NCI-H146 (cell line): ENCODE measurements at places on chromosomes 12 and 14.
A peak's percentile ranks its signal among the peaks of the same experiment; 100 is the strongest.

- no peak for DNase-seq
Measured at GRCh38 chr14:100890061-100890850, 13.3 kb downstream of the RTL1 start.

DNA sequence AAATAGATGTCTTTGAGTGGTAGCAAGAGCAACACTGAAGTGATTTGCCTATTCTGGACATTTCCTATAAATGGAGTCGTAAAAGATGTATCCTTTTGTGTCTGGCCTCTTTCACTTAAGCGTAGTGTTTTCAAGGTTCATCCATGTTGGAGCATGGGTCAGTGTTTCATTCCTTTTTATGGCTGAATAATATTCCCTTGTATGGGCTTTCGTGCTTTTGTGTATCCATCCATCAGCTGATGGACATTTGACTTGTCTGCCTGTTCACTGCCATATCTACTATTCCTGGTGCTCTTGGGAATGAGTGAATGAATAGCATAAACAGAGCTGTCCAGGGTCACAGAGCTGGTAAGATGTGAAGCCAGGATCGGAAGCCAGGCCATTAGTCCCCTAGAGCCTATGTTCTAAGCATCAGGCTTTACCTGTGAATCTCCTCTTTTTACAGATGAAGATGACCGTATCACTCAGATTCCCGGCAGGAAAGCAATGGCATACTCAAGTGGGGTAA lies 1.8 kb upstream of the P2RX7 start:
- DNase-seq = no peak

GRCh38 chr14:46404865-46405811 lies 246.4 kb downstream of the RPL10L start:
- no peak for DNase-seq

- DNase-seq = no peak
Measured at GRCh38 chr12:102629262-102629888, 149.0 kb upstream of the IGF1 start.

DNA sequence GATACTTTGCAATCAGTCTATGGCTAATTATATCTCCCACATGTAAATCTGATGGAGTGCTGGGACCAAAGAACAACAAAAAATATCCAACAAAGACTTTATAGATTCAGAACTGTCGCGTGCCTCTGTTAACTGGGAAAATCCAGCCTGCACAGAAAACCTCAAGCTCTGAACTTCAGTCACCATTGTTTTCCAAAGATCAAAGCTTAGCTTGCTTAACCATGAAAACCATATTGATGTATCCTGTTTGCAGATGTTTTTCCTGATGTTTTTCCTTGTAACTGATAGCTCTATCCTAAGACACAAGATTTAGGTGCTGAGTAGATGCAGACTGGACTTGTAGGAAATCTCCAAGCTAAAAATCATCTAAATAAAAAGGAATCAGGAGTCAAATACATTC lies 163.7 kb downstream of the GXYLT1 start:
- no peak for DNase-seq

GRCh38 chr12:124548854-124549378 lies 18.5 kb downstream of the NCOR2 start:
- no peak for DNase-seq

GRCh38 chr14:64628940-64629408 lies 75.2 kb upstream of the PLEKHG3 start:
- no peak for DNase-seq

- DNase-seq = no peak
Measured at GRCh38 chr14:30876692-30877091, 2.3 kb downstream of the COCH start.

DNA sequence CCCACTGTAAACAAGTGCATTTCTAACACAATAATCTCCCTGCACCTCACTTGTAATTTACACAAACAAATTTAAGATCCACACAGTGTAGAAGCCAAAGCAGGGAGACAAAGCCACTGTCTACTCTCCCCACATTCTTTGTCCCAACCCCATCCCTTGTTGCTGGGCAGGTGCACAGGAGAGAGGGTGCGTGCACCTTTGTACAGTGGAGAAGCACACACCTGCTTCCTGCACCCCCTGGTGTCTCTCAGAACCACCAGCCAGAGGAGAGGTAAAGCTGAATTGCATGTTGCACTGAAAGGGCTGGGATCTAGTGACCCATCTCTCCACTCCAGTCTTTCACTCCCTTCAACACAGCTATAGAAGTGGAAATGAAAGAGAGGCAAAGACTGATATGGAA lies 51.4 kb upstream of the IFNG-AS1 start:
- DNase-seq = peak; percentile 76

GRCh38 chr14:32468955-32469354 lies 139.9 kb downstream of the AKAP6 start:
- no peak for DNase-seq

- no peak for DNase-seq
Measured at GRCh38 chr14:71687166-71687831, 244.9 kb upstream of the RGS6 start.

- DNase-seq = no peak
Measured at GRCh38 chr12:132451172-132451835, 38.6 kb upstream of the FBRSL1 start.

GRCh38 chr14:33946679-33947476 lies 4.0 kb downstream of the EGLN3 start:
- no peak for DNase-seq

DNA sequence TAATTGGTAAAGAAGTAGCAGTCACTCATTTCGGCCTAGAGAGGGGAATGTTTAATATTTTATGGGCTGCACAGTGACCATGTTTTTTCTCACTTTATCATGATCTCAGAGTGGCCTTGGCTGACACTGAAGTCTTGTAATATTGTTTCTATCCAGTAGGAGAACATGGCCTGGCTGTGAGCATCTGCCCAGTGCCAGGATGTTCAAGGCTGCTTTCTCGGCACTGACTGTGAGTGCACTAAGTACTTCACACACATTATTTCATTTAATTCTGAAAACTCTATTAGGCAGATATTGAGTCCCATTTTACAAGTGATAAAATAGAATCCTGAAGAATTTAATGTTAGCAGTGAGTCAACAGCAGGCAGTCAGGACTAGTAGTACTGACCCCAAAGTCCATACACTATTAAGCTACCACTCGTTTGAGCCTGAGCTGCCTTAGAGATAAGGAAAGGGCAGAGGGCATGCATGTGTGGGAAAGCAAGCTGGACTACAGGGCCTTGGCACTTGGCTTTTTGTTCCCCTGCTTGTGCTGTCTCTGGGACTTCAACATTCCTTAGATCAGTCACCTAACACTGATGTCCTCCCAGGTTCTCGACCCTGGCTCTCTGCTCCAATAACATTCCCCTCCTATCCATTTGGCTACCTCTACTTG lies 42.2 kb upstream of the APPL2 start:
- peak; percentile 8 for DNase-seq

- DNase-seq = no peak
Measured at GRCh38 chr14:68967459-68967940, 11.6 kb downstream of the ACTN1 start.

DNA sequence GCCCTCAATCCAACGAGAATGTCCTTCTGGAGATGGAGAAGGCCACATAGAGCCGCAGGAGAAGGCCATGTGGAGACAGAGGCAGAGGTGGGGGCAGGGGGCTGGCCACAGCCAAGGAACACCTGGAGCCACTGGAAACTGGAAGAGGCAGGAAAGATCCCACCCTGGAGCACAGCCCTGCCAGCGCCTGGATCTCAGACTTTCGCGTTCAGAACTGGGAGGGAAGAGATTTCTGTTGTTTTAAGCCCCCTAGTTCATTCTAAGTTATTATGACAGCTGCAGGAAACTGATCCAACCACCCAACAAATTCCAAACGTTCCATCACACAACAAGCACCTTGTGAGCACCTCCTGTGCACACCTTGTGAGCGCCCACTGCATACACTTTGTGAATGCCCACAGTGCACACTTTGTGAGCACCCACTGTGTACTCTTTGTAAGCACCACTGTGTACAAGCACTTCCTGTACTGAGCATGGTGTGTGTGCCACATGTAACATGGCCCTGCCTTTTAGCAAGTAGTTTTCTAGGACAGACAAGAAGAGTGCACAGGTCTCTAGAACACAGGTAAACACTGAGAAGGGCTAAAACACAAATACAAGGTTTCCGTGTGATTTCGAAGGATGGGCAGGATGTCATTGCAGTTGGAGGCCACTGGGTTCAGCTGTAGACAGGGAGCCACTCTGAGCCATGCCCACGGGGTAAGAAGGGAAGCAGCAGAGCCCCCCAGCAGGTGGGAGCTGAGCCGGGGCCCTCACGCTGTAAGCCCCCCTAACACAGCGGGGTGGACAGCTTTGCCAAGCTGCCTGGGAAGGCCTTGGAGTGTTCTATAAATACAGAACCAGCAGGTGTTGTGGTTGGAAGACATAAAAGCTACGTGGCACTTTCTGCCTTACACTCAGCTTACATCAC lies 15.4 kb downstream of the RIMBP2 start:
- no peak for DNase-seq

DNA sequence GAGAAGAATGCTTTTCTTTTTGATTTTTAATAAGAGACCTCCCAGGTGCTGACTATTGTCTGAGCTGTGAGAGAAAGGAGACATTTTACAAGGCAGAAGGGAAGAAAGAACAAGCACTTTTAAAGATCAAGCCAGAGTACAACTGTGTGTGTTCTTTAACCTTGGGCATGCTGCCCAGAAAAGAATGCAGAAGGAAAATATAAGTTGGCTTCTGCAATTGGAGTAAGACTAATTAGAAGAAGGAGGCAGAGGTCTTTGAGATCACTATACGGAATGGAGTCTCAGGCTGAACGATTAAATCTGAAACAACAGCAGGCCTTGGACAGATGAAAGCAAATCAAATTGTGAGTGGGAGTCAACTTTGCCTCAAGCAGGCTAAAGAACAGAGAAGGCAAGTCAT lies 230.5 kb downstream of the ATP23 start:
- no peak for DNase-seq

- DNase-seq = no peak
Measured at GRCh38 chr14:94656043-94656442, 43.9 kb downstream of the SERPINA3 start.

- DNase-seq = no peak
Measured at GRCh38 chr14:93263416-93263815, 56.4 kb downstream of the UBR7 start.

GRCh38 chr12:40240779-40241178 lies 16.0 kb downstream of the LRRK2 start:
- DNase-seq = no peak

DNA sequence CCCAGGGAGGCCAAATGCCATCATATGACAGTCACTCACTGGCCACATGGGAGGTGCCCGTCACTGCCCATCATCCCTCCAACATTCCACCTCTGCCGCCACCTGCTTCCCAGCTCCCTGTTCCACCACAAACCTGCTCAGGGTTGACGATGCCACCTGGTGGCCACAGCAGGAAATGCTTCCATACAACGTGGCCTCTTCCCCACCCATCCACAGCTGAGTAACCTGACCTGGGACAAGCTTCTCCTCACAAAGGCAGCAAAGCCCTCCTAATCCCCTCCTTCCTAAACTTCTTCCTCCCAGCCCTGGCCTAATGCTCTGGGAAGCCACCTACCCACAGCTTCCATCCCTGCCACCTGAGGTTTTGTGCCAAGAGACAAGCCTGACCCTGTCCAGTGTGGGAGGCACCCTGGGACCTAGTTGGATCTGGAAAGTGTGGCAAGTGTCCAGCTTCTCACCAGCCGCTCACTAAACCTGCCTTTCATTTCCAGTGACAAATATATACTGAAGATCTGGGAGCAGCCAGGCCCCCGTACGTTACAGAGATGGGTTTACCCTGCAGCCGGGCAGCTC lies 4.3 kb downstream of the DEGS2 start:
- DNase-seq = no peak

- no peak for DNase-seq
Measured at GRCh38 chr12:58252914-58253313, 311.5 kb downstream of the ATP23 start.

DNA sequence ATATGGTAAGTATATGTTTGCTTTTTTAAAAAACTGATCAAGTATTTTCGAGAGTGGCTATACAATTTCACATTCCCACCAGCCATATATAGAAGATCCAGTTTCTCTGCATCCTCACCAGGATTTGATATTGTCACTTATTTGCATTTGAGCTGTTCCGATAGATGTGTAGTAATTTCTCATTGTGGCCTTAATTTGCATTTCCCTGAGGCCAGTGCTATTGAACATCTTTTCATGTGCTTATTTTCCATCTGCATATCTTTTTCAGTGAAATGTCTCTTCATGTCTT lies 72.9 kb upstream of the VASH1 start:
- no peak for DNase-seq

DNA sequence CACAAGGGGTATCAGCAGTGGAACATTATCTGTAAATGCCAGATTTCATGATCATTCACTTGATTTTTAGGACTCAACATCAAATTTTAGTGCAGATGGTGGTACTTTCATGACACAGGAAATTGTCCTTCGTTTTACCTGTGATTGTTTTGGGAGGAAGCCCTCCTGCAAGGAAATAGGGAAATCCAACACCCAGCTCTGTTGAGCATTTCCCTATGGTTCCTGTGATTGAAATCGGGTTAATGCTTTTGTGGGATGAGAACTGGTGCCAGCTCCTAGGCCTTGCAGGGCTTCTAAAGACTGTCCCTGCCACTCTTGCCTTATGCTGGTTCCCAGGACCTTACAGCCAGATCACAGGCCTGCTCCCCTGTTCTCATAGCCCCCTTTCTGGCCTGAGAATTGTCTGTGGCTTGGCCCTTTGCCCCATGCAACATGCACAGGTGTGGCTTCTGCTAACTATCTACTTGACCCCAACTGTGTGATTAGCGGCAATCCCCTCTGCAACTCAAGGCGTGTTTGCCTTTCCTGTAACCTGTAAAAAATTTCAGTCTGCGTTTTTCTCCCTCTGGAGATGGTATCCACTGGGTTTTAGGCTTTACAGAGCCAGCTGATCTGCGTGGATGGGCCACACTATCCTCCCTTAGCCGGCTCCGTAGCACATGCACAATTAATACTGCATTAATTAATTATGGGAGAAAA lies 112.5 kb downstream of the ETV6 start:
- no peak for DNase-seq

GRCh38 chr12:89278169-89278568 lies 74.1 kb downstream of the DUSP6 start:
- no peak for DNase-seq

- DNase-seq = no peak
Measured at GRCh38 chr14:87465770-87466169, 527.2 kb downstream of the GALC start.

GRCh38 chr12:73589220-73589619 lies 948.4 kb upstream of the ATXN7L3B start:
- no peak for DNase-seq

GRCh38 chr12:131103669-131104462 lies 150.2 kb downstream of the ADGRD1 start:
- DNase-seq = no peak

DNA sequence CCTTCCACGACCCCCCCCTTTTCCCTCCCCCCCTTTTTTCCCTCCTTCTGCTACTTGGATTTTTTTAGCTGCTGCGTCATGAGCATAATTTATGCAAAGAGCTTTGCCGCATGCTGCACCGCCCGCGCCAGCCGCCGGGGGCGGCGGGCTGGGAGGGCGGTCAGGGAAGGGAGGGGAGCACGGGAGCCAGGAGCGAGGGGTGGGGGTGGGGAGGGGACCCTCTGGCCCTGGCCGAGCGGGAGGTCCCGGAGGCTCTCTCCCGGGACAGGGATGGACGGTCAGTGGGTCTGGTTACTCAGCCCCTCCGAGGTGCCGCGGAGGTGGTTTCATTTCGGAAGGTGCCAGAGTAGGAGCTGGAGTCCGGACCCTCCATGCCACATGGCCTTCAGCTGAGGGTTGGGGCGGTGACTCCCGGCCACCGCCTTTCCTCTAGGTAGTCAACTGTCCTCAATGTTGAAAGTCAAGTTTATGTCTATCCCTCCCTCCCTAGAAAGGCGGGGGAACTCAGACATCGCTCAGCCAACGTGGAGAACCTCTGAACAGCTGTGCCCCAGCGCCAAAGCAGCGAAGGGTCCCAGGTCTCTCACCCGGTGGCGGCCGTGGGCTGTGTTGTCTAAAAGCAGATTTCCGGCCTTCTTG lies at the start of gene POU6F1:
Gene POU6F1 (minus strand): TSS at position 95 of the 639 bp plus-strand sequence. CDS start 11,226 bp downstream, outside the sequence.
- peak; percentile 79 for DNase-seq
